Fibroblast of lung (primary cell): ENCODE measurements at places on chromosomes 1 and 21. TPM values are rescaled to one million over a fixed set of nuclear protein-coding genes. Genes with fewer than 3 reads are reported as not detected.

DNA sequence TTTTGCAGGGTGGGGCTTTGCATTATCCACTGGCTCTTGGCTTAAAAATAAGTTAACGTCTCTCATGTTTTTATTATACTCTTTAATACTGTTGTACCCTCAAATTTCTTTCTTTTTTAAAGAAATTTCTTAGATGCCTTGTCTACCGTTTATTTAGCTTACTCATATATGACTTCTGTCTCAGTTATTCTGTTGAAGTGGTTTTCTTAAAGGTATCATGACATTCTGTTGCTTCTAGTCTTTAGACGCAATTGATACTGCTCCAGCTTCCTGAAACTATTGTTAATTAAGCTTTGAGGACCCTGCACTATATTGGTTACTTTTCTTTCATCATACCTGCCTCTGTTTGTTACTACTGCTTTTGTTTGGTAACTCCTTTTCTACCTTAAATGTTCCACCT lies 11.7 kb downstream of the PKN2 start:
- no peak for DNase-seq

DNA sequence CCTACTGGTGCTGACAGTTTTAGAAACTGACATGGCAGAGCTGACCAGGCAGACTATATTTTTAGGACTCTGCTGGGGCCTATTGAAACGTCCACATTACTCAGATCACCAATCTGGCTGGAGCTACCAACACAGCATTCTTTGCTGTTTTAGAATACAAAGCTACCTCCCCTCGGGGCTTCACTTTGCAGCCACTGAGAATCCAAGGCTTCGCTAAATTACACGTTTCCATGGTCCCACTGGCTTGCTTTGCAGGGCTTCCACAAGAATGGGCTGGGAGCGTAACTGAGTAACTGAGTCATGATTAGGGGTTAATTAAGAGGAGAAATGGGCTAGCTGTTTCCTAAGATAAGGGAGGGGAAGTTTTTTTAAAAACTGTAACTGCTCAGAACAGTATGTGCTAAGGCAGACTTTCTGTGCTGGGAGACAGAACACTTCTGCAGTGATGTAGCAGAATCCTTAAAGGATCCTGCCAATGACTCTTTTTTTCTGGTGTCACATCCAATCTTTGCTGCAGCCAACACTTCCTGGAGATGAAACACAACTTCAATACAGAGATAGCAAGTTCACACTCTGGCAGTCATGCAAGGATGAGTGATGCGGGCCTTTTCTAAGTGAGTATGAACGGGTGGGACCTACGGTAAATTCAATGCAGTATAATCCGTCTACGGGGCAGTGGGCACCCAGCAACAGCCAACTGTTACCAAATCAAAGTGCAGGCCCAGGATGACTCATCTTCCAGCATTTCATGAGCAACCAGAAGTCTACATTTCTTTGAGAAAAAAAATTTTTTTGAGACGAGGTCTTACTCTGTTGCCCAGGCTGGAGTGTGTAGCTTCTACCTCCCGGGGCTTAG lies 21.5 kb downstream of the NDUFS5 start:
- peak; percentile 97 for DNase-seq

ATAD3B gene
- total RNA-seq = 14.4 and 15.0 TPM in 2 replicates

- no peak for DNase-seq
Measured at GRCh38 chr1:40594187-40594531, 62.7 kb downstream of the ZNF684 start.

IFNAR2 gene
- total RNA-seq = 5.1 and 5.6 TPM in 2 replicates

ARHGEF16 gene
- total RNA-seq = under 0.01 and 0.17 TPM in 2 replicates

DNA sequence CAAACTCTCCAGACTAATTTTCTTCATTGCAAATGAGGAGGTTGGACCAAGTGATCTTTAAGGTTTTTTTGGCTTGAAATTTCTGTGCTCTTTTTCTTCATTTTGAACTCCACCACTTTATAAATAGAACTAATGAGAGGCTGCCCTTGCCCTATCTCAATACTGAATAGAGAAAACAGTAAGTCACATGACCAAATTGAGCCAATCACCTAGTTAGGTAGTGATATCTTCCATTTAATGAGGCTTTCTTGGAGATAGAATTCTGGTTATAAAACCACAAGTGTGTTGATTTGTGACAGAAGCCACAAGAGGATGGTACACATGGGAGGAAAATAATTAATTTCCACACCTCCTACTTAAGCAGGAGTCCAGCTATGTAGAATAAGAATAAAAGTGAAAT lies 263.4 kb upstream of the SNX7 start:
- DNase-seq = no peak

DNA sequence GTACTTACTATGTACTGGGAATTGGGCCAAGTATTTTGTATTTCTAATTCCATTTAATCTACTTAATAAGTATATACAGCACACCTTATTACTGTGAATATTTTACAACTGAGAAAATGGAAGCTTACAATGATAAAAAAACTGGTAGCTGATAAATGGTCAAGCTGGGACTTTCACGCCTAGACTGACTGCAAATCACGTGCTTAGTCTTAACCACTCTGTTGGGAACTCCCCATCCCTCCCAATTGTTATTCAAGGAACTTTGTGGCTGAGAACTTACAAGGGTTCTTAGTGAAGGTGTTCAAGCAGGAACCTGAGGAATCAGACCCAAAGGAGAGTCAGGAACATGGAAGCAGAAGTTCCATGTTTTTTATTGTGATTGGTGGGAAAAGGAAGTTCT lies 26.9 kb downstream of the CD84 start:
- DNase-seq = no peak
